ENCODE measurements at places on chromosomes 6 and 20.

- DNase-seq = peak; percentile 26
Measured at GRCh38 chr6:20575704-20576451, 41.6 kb downstream of the CDKAL1 start.

DNA sequence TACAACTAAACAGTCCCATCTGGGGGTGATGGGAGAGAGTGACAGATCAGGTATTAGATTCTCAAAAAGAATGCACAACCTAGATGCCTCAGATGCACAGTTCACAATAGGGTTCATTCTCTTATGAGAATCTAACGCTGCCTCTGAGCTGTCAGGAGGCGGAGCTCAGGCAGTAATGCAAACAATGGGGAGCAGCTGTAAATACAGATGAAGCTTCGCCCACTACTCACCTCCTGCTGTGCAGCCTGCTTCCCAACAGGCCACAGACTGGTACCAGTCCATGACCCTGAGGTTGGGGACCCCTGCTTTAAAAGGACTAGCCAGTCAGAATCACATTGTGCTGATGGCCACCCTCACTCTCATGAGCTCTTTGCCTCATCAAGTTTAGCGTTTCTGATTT, 247.0 kb upstream of the KCNQ5 start:
- no peak for DNase-seq

GRCh38 chr6:7777074-7777473, 51.2 kb downstream of the BMP6 start:
- DNase-seq = no peak

DNA sequence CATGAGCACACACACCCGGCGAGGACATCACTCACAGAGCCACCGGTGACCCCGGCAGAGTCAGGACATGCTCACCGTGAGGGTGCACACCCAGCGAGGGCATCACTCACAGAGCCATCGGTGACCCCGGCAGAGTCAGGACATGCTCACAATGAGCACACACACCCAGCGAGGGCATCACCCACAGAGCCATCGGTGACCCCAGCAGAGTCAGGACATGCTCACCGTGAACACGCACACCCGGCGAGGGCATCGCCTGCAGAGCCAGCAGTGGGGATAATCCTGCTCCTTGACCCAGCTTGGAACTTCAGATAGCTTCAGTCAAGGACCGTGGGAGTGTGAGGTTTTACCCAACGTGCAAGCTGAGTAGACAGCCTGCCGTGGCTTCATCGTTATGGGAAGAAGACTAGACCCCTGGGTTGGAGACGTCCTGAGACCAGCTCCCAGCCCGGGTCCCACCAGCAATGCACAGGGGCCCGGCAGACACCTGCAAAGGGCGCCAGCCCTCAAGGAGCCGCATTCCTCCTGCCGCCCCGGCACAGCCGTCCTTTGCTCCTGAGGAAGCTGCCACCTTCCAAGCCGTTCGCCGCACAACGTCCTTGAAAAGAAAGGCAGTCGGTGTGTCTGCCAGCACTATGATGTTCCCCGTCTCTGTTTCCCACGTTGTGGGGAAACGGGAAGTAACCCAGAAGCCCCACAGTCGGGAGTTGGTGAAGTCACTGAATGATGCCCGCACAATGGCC, 192.3 kb downstream of the DLL1 start:
- no peak for DNase-seq

GRCh38 chr20:1841554-1842140, 53.6 kb upstream of the SIRPA start:
- DNase-seq = no peak

- DNase-seq = no peak
Measured at GRCh38 chr6:104623052-104623690, 236.5 kb downstream of the HACE1 start.

DNA sequence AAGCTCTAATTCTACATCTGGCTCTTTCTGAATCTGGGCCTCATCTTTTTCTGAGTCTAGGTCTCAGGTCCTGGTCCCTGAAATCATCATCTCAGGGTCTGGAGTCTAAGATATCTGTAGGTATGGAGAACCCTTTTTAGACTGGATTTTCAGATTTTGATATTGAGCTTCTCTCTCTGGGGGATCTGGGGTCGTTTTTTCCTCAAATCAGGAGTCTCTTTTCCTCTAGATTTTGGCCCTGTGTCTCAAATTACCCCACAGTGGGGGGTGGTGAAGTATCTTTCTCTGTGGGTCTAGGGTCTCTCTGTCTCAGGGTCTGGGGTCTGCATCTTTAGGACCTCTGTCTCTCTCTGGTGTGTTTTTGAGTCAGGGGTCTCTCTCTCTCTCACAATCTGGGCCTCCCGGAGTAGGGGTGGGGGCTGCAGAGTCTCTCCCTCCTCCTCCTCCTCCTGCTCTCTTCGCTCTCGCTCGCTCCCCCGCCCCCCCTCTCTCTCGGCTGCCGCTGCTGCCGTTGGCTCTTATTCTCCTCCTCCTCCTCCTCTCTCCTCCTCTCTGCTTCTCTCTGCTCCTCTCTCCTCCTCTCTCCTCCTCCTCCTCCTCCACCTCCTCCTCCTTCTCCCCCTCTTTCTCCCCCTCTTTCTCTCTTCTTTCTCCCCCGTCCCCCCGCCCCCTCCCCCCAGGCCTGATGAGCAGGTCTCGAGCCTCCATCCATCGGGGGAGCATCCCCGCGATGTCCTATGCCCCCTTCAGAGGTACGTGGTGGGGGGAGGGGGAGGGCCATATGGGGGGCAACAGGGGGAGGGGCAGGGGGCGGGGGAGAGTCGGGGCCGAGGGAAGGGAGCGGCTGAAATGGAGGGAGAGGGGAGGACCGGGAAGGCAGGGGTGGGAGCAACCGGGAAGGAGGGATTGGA, at the start of gene SYNGAP1:
Gene SYNGAP1, plus strand, starts transcription at position 486 of the 911 bp plus-strand sequence. Its CDS starts 200 bp downstream, at position 686.
- DNase-seq = peak; percentile 60

GRCh38 chr6:123171341-123172115, 175.5 kb downstream of the CLVS2 start:
- DNase-seq = no peak

- no peak for DNase-seq
Measured at GRCh38 chr6:13304580-13305260, 23.6 kb downstream of the TBC1D7 start.

DNA sequence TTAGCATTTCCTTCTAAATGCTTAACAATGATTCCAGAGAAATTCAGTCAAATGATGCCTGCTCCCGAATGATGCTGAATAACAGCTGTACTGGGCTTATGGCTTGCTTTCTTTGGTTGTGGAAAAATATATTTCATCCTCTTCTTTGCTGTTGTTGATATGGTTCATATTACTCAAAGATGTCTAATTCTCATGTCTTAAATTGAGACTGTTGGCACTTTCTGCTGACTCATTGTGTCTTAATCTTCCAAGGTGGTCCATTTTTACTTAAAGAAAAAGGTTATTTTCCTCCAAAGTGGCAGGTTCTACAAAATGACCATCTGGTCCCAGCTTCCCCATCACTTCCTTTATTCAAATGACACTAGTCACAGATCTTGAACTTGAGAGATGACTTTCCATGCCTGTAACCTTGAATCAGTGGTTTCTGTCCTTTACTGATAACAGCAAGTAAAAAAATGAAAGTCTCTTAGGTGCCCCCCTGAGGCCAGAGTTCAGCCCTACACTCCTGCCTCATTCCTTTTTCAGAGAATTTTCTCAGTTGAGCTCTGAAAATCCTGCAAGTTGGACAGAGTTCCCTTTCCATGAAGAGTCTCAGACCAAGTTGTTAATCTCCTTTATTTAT, 6.9 kb downstream of the SNAP25 start:
- peak; percentile 68 for DNase-seq
